HCT116 (cell line): ENCODE measurements at places on chromosomes 1 and 21. TPM values are rescaled to one million over a fixed set of nuclear protein-coding genes. Genes with fewer than 3 reads are reported as not detected.
A peak's percentile ranks its signal among the peaks of the same experiment; 100 is the strongest.

DNA sequence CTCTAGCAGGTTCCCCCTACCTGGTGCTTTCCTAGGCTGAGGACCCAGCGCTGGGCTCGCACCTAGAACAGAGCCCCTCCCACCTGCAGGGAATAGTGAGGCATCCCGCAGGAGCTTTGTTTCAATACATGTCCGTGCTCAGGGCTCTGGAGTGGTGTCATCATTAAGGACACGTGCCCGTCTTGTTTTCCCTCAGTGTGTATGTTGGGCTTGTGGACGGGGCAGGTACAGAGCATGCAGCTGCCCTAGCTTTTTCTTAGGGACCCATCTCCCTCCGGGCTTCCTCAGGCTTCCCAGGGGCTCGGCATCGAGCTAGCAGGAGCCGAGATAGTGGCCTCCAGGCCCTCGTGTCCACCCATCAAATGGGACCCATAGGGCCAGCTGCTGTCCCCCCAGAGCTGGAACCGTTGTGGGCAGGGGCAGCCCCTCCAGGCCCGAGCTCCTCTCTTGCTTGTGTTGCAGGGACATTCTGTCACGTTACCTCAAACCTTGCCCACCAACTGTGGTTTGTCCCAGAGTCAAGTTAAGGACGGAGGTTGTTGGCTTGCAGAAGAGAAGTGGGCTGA is 3.9 kb downstream of the TMEM201 start:
- H3K4me1 ChIP-seq, result peaks cover 29% of the 10 kb centered on the region
- H3K4me3 ChIP-seq, result no peak overlapping the region
- no peak for DNase-seq

DNA sequence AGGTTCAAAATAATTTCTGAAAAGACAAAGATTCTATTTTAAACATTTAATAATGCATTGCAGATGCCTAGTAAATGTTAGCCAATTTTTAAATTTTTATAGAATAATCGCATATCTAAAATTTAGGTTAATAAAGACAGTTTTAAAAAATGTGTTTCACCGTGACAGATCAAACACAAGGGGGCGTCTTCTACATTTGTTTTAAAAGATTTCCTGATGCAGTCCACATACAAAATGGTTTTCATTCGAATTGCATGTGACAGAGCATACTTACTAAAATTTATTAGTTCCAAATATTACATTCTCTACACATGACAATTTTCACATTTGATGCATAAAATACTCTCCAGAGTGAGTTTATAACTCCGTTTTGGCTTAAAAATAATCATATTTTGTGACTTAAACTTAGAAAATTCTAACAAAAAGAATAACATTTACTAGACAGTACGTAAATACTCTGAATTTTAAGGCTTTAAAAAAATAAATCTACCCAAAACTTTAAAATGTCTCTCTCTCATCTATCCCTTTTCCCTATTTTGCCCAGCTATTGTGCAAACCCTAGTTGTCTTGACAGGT is 75.5 kb downstream of the ADAMTS1 start:
- H3K27ac ChIP-seq, result no peak overlapping the region
- no peaks in the 10 kb centered on the region for H3K27me3 ChIP-seq
- no peaks in the 10 kb centered on the region for H3K36me3 ChIP-seq
- DNase-seq, result no peak

RHBG gene
- 5.7 TPM for total RNA-seq

DNA sequence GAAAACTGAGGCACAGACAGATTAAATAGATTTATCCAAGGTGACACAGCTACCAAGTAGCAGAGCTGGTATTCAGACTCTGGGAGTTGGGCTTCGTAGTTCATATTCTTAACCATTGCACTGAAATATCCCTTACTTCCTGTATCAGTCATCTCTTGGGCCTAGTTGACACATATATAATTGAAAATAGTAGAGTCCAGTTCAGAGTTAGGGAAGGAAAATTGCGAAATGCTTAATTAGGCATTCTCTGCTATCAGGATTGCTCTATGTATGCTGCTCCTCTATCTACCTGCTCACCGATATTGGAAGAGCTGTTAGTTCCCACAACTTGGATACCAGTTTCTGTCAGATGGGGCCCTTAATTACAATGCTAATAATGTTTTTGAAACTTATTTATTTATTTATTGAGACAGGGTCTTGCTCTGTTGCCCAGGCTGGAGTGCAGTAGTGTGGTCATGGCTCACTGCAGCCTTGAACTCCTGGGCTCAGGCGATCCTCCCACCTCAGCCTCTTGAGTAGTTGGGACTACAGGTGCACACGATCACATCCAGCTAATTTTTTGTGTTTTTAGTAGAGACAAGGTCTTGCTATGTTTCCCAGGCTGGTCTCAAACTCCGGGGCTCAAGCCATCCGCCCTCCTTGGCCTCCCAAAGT is 8.2 kb downstream of the RCOR3 start:
- H3K27ac ChIP-seq, result no peak overlapping the region
- H3K27me3 ChIP-seq, result no peaks in the 10 kb centered on the region
- no peak overlapping the region for H3K4me3 ChIP-seq
- no peak for DNase-seq
- H3K36me3 ChIP-seq, result peaks cover 11% of the 10 kb centered on the region

DNA sequence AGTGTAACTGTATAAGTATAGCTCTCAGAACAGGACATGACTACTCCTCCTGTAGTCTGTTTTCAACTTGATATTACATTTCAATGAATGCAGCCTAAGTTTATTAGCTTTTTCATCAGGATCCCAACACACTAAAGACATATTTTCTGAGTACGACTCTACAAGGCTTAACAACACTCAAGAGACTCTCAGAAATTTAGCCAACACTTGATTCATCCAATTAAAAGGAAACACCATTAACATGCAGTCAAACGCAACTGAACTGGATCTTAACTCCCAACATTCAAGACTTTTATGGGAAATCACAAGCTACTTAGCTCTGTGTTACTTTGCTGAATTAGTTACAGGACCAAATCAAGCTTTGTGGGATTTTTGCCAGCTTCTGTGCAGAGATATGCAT is 65.2 kb upstream of the SGIP1 start:
- H3K27me3 ChIP-seq, result no peaks in the 10 kb centered on the region
- H3K36me3 ChIP-seq, result no peaks in the 10 kb centered on the region
- no peak for DNase-seq

DNA sequence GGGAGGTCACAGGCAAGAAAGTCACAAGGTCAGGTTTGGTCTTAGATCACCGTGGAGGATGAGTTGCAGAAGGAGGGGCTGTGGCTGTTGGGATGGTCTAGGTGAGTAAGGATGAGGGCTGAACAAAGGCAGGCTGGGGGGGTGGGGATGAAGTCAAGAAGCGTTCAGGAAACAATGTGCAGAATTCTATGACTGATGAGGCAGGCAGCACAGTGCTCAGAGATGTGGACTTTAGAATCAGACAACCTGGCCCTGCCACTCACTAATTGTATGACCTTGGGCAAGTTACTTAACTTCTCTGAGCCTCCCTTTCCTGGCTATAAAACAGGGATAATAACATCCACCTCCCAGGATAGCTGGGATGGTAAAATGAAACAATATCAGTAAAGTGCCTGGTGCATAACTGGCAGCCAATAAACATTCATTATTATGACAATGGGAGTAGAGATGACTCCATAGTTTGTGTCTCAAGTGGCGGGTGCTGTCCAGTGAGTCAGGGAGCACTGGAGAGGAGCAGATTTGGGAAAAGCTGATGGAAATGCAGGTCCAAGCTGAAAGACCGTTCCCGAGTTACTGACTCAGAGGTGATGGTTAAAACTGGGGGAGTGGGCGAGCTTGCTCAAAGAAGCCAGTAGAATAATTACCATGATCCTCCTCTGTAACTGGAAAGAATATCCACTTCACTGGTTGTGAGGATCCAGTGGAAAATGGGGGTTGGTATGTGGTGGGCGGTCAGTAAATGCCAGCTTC is 2.1 kb downstream of the TIE1 start:
- no peaks in the 10 kb centered on the region for H3K27me3 ChIP-seq
- no peak overlapping the region for H3K27ac ChIP-seq
- no peak overlapping the region for H3K4me3 ChIP-seq
- H3K4me1 ChIP-seq, result no peaks in the 10 kb centered on the region

DNA sequence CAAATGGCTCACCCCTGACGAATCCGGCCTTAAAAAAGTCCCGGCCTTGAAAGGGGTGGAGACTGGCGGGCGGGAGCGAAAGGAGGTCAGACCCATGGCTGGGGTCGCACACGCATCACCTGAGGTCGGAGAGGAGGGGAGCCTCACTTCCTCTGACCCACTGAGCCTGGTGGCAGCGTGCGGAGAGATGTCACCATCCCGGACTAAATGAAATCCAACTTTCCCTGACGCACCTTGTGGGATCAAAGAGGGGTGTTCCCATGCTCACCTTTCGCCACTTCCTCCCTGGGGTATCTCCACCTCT is 709 bp upstream of the SLC41A1 start:
- no peaks in the 10 kb centered on the region for H3K27me3 ChIP-seq
- H3K4me1 ChIP-seq, result peaks cover 7% of the 10 kb centered on the region; the same call in 1 of the 2 replicates
- peak overlapping the region; percentile 72 for H3K4me3 ChIP-seq
- peaks cover 15% of the 10 kb centered on the region; the same call in 1 of the 2 replicates for H3K36me3 ChIP-seq

MGST3 gene
- total RNA-seq, result 93.7 TPM

- H3K4me1 ChIP-seq, result no peaks in the 10 kb centered on the region
- H3K27me3 ChIP-seq, result no peaks in the 10 kb centered on the region
- H3K36me3 ChIP-seq, result no peaks in the 10 kb centered on the region
- H3K27ac ChIP-seq, result no peak overlapping the region
Observed at GRCh38 chr1:212648431-212648830, 39.9 kb downstream of the ATF3 start.

GRCh38 chr1:117826540-117827078 is 102.8 kb downstream of the GDAP2 start:
- H3K27ac ChIP-seq, result no peak overlapping the region
- H3K27me3 ChIP-seq, result no peaks in the 10 kb centered on the region
- peak; percentile 19 for DNase-seq
- H3K4me1 ChIP-seq, result 0 out of 2 replicates have a peak, but pooled peaks cover 2% of the 10 kb centered on the region

DNA sequence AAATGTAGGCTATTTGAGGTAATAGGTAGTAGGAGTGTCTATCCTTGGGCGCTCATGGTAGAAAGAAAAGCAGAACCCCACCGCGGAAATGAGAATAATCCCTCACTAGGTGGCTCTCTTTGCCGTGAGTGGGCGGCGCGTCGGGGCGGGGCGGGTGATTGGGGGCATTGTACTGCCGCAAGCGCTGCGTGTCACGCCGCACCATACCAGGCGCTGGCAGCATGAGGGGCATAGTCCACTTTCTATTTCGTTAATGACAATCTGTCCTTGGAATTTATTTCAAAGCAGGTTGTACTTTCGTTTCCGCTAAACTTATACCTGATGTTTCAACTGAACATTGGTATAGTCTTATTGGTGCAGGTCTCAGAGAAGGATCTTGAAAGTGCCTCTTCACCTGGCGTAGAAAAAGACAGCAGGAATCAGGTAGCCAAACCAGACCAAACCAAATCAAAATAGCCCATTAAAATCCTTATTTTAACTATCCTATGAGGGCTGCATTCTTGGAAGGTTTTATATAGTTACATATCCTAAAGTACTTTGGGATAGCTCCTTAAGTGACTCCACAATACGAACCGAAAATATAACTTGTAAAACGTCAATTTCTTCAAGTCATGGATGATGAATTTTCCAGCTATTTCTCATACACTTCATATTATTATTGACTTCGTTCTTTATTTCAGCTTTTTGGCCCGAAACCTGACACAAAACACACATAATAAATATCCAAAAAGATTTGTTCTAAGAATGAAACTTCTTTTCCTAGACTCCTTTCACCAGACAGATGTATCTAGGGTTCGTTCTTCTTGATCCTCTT is 1.9 kb upstream of the SMG7 start:
- no peaks in the 10 kb centered on the region for H3K36me3 ChIP-seq
- H3K27me3 ChIP-seq, result no peaks in the 10 kb centered on the region
- peak overlapping the region; percentile 93 for H3K27ac ChIP-seq
- peak; percentile 63 for DNase-seq
- H3K4me3 ChIP-seq, result peak overlapping the region; percentile 95

- H3K27ac ChIP-seq, result no peak overlapping the region
- H3K36me3 ChIP-seq, result no peaks in the 10 kb centered on the region
- H3K4me1 ChIP-seq, result no peaks in the 10 kb centered on the region
- no peak for DNase-seq
- peaks cover 36% of the 10 kb centered on the region for H3K27me3 ChIP-seq
Observed at GRCh38 chr21:32143241-32143939, 135.5 kb downstream of the MIS18A start.

F13B gene
- total RNA-seq, result not detected

DNA sequence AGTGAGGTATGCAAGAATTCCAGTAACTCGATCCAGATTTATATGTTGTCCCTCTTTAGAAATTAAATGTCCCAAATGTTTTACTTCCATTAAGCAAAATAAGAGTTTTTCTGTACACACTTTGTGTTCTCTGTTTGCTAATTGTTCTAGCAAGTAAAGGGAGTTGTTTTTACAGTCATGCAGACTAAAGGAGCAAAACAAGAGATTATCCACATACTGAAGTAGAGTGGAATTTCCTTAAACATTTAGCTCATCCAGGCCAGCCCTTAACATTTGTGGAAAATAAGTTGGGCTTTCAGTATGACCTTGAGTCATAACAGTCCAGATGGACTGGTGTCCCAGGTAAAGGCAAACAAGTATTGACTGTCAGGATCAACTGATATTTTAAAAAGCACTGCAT is 44.1 kb upstream of the TINAGL1 start:
- no peaks in the 10 kb centered on the region for H3K36me3 ChIP-seq
- no peaks in the 10 kb centered on the region for H3K4me1 ChIP-seq
- no peak overlapping the region for H3K27ac ChIP-seq
- H3K4me3 ChIP-seq, result no peak overlapping the region
- H3K27me3 ChIP-seq, result no peaks in the 10 kb centered on the region
- no peak for DNase-seq

GRCh38 chr1:207076181-207076955 is 12.3 kb upstream of the C4BPB start:
- no peaks in the 10 kb centered on the region for H3K4me1 ChIP-seq
- no peak for DNase-seq
- H3K27ac ChIP-seq, result no peak overlapping the region
- no peaks in the 10 kb centered on the region for H3K36me3 ChIP-seq

DNA sequence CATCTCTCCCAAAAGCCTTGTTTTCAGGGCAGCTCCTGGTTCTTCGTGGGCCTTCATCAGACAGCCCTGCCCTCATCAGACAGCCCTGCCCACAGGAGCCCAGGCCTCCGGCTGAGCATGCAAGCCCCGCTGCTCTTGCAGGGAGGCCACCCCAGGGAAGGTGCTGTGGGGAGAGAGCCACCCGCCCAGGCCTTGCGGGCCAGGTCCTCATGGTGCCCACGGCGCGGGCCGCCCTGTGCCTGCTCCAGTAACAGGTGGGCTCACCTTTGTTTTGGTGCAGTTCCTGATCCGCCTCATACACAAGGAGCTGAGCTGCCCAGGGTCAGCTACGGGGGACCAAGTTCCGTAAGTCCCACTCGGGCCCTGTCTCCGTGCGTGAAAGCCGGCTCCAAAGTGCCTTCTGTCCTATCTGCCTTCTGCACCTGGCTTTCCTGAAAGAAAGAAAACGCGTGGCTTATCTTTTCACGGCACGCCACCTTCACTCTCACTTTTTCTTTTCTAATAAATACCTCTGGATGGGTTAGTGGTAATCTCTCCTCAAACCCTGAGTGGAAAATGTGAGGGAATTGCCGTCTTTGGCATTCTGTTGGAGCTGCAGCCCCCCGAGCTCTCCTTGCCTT is 65.9 kb downstream of the SLC37A1 start:
- no peak for DNase-seq
- H3K27me3 ChIP-seq, result no peaks in the 10 kb centered on the region
- no peak overlapping the region for H3K27ac ChIP-seq

FCRL1 gene
- not detected for total RNA-seq
